ENCODE measurements at places on chromosomes 16 and 17.

- peak; percentile 35 for DNase-seq
These were observed 20.0 kb downstream of the ADAMTS18 start for GRCh38 chr16:77414752-77415231.

DNA sequence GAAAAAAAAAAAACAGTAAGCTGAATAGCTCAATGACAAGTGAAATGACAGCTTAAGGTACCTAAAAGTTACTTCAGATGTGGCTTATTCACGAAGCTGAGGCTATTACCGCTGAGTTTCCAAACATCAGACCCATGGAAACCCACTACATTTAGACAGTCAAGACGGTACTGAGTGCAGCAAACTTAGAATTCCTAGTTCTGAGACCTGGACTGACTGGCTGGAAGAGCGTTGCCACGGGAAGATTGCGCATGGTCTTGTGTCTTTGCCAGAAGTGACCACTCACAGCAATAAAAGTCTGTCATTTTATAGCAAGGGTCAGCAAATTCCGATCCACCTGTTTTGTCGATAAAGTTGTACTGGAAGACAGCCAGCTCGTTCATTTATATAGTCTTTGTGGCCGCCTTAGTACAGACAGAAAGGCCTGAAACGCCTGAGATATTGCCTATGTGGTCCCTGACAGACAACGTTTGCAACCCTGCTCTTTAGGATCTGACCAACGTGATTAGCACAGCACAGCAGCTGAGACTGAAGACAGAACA lies 19.2 kb downstream of the LITAFD start:
- no peak for DNase-seq

- no peak for DNase-seq
These were observed 115.9 kb downstream of the DYNLRB2 start for GRCh38 chr16:80656711-80657150.

DNA sequence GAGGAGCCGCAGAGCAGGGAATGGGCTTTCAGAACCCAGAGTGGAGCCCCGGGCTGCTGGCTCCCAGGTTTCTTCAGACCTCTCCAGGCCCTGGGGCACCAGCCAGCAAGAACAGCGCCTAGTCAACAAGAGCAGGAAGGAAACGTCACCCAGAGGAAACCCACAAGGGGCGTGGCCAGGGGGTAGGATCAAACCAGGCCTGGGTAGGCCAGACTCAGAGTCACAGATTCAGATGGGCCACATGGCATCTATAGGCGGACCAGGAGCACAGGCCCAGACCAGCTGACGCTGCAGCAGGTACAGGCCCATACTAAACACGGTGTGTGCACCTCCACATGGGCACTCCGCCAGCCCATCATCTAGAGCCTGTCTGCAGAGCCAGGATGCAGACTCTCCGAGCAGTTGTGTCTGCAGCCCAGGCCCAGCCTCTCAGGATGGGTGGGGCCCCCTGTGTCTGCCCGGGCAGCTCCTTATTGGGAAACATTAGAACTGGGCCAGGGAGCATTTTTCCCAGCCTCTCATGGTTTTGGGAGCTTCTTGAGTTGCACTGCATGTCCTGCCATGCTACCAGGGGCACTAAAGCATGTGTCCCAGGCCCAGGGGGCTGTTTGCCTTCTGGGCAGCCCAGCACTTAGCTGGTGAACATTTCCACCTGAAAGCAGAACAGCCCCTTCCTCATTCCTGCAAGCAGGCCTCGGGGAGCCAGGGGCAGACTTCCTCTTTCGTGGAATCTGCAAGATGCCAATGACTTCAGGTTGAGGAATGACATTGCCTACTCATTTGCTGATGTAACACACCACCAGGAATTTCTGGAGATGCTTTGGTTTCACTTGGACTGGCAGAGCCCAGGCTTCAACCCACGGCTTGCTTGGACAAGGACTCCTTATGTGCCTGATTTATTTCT lies at the start of gene NLRP1:
Gene NLRP1 (minus strand): TSS at position 127 of the 904 bp plus-strand sequence. CDS start 552 bp downstream, outside the sequence.
- DNase-seq: peak; percentile 92

DNA sequence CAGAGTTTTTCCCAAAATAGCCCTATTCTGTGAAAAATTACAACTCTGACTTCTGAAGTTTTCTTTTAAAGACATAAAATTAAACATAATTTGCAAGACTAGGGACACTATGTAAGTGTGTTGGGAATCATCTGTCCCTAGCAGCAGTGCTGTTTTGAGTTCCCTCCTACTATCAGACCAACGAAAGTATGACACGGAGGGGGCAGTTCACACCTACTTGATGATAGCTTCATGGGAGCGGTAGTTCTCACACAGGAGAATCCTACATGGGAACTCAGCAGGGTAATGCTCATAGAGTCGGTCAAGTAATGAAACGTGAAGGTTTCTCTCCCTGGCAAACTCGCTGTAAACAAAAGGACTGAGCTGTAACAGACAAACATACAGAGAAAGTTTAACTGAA lies 96.6 kb downstream of the HELZ start:
- DNase-seq: no peak

GRCh38 chr17:11924076-11924475 lies 73.2 kb downstream of the ZNF18 start:
- no peak for DNase-seq

DNA sequence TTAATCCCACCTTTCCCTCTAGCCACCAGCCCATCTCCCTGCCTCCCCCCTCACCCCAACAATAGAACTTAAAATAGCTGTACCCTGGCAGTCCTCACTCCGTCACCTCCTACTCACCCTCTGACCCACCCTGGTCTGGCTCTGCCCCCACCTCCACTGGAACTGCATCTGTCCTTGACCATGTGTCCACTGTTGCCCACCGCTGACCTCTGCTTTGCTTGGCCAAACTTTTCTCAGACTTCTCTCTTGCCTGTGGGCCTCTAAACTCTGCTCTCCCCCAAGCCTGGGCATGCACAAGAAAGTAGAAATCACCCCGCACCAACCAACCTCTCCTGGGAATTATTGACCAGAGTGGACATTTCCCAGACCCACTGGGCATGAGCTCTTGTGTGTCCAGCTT lies 169.8 kb downstream of the WSCD1 start:
- DNase-seq: no peak

DNA sequence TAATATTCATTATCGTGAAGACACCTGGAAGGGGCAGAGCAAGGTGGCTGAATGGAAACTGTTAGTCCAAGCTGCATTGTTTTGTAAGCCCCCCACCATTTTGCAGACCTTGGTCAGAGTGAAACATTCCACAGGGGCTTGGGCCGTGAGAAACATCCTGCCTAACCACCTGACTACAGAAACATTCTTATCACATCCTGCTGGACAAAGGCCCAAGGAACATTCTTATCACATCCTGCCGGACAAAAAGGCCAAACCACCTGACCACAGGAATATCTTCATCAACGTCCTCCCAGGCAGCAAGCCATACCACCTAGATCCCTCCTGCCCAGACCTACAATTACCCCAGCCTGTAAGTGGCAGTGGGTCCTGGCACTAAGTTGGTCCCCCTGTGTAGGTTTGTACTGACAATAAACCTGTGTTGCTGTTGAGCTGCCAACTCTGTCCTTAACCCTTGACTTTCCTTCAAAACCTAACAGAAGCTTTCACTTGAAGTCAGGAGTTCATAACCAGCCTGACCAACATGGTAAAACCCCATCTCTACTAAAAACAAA lies 19.6 kb downstream of the ATF7IP2 start:
- DNase-seq: no peak

DNA sequence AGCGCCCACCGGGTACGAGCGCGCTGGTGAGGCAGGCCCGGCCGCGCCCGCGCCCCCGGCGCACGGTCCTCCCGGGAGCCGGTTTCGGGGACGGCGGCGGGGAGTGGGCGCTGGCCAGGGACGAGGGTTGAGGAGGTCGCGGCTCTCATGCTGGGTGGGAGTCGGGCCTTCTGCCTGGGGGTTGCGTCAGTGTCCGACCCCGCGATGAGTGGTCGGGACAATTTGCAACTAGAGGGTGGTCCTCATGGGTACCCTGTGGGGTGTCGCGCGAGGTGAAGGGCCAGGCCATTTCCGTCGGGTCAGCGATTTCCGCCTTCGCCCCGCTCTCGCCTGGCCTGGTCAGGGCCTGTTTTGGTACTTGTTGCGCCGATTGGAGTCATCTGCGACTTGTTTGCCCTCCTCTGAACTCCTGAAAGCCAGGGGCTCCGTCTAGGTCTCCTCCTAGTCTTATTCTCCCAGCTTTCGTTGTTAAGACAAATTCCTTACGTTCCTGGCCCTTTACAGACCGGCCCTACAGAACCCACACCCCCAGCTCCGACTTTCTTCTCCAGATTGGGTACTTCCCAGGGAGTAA lies 14.9 kb downstream of the NAA60 start:
- DNase-seq: no peak

DNA sequence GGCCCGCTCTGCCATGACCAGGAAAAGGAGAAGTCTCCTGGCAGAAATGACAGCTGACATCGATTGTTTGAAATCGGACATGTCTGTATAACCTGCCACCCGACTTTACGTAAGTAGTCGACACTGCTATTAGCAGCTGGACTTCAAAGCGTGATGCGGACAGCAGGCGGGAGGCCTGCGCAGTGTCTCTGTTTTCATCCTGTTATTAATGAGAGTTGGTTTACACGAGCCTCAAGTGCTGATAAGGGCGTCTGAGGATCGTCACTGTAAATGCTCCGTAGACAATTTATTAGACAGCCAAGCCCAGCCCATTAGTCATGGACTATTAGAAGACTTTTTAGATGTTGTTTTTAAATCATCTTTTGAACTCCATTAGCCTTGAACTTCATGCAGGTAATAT lies 328.3 kb downstream of the FOXL1 start:
- no peak for DNase-seq

DNA sequence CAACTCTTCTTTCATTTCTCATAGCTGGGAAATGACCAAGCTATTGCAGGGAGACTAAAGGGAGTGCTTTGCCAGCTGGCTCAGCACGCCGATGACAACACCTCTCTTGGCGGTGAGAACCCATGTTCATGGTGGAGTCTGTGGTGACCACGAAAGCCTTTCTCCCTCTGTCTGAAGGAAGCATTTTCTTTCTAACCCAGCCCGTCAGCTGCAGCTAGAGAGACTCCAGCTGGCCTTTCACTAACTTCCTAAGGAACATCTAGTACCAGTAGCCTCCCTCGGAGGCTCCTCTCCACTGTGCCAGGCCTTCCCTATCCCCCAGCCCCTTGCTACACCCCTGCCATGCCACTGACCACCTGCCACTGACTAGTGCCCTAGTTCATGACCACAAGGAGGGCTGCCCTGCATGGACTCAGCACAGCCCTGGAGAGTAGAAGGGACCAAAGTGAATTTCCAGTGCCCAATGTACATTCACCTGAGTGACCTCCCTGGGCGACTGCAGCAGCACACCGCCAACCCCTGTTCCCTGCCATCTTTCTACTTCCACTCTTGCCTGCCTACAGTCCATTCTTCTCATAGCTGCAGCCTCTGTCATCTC lies 81.3 kb downstream of the CBLN1 start:
- no peak for DNase-seq

GRCh38 chr16:70582280-70582978 lies 58.8 kb downstream of the SF3B3 start:
- DNase-seq: no peak

DNA sequence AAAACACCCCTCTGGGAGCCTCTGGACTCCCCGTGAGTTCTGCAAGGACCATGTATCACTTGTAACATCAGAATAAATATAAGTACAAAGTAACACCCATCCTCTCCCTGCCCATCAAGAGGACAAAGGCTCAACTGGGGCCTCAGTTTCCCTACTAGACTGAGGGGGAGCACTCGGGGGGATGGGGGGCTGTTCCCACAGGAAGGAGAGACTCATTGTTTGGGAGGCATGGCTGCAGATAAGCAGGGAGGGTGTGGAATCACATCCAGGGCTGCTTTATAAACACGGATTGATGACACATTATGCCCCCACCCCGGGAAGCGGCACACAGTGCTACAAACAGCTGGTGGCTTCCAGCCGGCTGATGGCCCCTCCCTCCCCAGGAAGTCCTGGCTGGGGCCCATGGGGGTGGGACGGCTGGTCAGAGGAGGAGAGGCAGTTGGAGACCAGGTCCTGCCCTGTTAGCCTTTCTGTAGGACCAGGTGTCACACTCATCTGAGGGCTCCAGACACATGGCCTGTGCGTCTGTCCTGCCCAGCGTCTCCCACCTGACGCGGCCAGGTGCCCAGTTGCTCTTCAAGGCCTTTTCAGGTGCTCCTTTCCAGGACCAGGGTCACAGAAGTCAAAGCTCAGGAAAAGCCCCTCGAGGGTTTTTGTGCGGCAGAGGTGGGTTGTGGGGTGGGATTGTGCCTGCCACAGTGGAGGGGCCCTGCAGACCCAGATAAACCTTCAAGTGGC lies 1.3 kb upstream of the MPG start:
- DNase-seq: peak; percentile 77

DNA sequence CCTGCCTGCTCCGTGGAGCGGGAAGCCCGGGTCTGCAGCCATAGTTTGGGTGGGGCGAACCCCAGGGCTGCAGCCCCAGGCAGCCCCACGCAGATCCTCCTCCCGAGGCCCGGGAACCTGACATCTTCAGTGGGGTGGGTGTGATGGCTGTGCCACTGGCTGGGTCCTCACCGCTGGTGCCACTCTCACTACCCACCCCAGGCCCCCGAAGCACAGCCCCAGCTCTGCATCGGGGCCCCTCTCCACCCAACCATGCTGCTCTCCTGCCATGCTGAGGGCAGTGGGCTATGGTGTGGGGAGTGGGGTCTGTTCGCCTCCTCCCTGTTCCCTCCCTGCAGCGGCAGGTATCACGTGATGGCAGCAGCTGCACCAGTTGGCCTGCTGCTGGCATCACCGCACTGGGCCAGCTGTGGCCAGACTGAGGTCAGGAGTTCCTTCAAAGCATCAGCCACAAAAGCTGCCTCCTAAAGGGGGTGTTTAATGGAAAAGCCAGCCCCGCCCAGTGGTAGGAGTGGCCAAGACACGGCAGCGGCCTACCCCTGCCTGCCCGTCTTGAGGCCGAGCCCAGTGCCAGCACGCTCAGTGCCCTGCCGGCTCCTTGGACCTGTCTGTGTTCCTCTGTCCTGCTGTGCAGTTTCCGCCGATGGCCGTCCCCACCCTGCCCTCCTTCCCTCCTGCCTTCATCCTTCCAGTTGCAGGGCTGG lies 10.8 kb downstream of the KCTD5 start:
- DNase-seq: no peak

DNA sequence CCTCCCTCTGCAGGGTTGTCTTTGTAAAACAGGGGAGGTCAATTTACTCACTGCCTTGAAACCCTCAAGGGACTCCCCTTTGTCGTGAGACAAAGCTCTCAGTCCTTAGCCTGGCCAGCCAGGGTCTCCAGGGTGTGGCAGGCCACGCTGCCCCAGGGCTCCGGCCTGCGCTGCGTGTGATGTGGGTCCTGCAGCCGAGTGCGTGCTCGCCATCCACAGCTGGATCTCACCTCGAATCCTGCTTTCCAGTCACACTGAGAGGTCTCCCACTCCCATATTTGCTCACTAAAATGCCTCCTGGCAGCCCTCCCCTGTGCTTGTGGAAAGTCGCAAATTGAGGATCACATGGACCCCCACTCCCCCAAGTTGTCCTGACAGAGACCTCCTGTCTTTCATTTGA lies 10.0 kb upstream of the CLEC18C start:
- no peak for DNase-seq
